ENCODE measurements at places on chromosomes 6 and 20. TPM values are rescaled to one million over a fixed set of nuclear protein-coding genes. Genes with fewer than 3 reads are reported as not detected.

GRCh38 chr6:57263739-57264138, 41.6 kb upstream of the RAB23 start:
- no peak for DNase-seq

- DNase-seq = peak; percentile 88
Observed at GRCh38 chr20:23441850-23442313, 2.4 kb downstream of the CSTL1 start.

- DNase-seq = no peak
Observed at GRCh38 chr6:159529934-159530333, 163.1 kb downstream of the SOD2 start.

- no peak for DNase-seq
Observed at GRCh38 chr6:138374815-138375214, 2.9 kb upstream of the SMIM28 start.

DNA sequence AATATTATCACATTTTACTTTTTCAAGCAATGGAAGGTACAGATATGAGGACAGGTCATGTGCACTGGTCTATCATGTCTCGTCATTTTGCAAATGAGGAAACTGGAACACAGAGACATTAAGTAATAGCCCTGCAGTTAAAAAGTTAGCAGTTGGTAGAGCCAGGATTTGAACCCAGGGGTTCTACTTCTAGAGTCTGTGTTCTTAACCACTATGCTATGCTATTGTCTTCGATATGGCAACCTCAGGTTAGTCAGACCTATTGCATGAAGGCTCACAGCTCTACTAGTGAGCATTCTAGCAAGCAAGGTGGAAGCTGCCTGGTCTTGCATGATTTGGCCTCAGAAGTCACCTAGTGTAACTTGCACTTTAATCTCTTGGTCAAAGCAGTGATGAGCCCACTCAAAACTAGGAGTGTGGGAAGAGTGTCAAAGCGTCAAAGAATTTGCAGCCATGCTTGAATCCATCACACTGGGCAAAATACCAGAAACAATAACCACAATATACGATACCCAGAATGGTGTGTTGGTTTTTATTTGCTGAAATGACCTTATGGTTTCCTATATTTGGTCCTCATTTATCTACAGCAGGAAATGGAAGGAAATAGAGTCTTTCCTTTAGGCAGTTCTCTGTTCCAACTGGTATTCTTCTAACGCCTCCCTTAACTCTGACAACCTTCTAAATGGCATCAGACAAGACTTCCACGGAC, 20.4 kb upstream of the BMP2 start:
- no peak for DNase-seq

DNA sequence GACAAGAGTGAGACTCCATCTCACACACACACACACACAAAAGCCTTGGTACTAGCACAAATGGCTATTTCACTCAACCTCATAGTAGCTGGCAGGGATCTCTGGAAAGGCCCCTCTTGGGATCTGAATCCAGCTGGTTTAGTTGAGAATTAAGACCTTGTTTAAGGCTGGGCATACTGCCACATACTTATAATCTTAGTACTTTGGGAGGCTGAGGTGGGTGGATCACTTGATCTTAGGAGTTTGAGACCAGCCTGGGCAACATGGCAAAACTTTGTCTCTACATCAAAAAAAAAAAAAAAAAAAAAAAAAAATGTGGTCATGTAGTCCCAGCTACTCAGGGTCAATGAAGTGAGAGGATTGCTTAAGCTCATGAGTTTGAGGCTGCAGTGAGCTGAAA, 628.3 kb downstream of the MMUT start:
- no peak for DNase-seq

Gene ZCCHC3
- 52.4 TPM for total RNA-seq

Gene TBXT
- total RNA-seq = 0.25 TPM

Data from H1 (cell line).